Stimulated activated CD8-positive, alpha-beta memory T cell treated with anti-CD3 and anti-CD28 coated beads, Interleukin-15, amount 100 ng/mL, for 24 hours (primary cell): ENCODE measurements at places on chromosomes 4 and X.

DNA sequence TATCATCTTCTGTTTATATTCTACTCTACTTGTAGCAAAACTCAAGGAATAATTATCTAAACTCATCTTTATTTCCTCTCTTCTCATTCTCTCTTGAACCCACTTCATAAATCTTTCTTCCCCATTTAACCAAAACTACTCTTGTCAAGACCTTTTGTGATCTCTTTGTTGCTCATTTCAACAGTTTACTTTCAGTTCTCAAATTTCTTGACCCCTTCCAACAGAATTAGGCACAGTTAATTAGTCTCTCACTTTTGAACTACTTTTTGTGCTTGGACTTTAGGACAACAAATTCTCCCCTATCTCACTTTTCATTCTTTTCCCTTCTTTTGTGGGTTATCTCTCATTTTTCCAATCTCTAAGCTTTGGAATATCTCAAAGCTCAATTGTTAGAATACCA is 27.4 kb upstream of the CAMK2D start:
- no peak for DNase-seq

DNA sequence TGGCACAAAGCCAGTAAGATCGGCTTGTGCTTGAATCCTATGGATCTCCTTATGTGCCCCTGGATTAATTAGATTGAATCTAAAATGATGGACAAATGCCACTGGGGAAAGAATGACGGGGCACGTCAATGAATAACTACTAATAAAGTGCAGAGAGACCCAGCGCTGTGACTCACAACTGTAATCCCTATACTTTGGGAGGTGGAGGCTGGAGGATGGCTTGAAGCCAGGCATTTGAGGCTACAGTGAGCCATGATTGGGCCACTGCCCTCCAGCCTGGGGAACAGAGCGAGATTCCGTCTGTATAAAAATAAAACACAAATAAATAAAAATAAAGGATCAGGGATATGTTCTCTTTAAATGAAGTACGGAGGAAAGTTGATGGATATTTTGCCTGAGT is 179.4 kb downstream of the DCHS2 start:
- DNase-seq, result no peak

- no peak for DNase-seq
Measured at GRCh38 chrX:44101281-44101680, 128.1 kb upstream of the NDP start.

- no peak for DNase-seq
Measured at GRCh38 chr4:88957570-88957969, 99.4 kb downstream of the FAM13A start.

DNA sequence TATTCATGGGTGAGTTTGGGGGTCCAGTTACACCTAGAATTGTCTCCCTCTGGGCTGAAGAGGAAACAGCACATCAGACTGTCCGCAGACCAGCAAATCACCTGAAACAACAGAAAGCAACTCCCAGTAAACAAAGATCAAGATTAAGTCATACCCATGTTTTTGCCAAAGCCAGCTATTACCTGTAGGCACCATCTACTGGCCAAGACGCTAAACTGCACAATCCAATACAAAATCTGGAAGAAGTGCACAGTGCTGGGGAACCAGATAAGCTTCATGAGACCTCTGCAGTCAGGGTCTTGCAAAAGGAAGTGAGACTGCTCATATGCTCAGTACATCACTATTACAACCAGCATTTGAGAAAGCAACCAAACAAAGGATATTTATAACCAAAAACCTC is 157.5 kb upstream of the ITM2A start:
- no peak for DNase-seq

- no peak for DNase-seq
Measured at GRCh38 chr4:31005037-31005436, 284.9 kb downstream of the PCDH7 start.

DNA sequence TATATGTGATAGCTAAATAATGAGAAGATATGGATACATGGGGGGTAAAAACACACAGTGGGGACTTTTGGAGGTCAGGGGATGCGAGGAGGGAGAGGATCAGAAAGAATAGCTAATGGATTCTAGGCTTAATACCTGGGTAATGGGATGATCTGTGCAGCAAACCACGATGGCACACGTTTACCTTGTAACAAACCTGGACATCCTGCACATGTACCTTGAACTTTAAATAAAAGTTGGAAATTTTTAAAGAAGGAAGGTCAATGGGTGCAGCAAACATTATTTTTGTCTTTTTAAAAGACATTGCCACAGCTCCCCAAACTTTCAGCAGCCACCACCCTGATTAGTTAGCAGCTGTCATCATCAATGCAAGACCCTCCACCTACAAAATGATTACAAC is 29.7 kb upstream of the UGT2B15 start:
- no peak for DNase-seq

GRCh38 chr4:61359301-61359700 is 159.2 kb downstream of the ADGRL3 start:
- no peak for DNase-seq
